ENCODE measurements at places on chromosomes 5 and 9. TPM values are rescaled to one million over a fixed set of nuclear protein-coding genes. Genes with fewer than 3 reads are reported as not detected.

The ALDH1A1 gene
- 28.2 TPM for total RNA-seq

The MRPS2 gene
- 11.9 TPM for total RNA-seq

The SLC27A6 gene
- total RNA-seq = not detected

The TIMD4 gene
- not detected for total RNA-seq

The ANKRD34B gene
- total RNA-seq = not detected

The FOXI1 gene
- total RNA-seq = not detected

The CAVIN4 gene
- 1.1 TPM for total RNA-seq

The PCDHA11 gene
- total RNA-seq = 0.15 TPM

The FOXD4L3 gene
- total RNA-seq = not detected

The ARL10 gene
- 7.3 TPM for total RNA-seq

The SHROOM1 gene
- total RNA-seq = 1.1 TPM

The UBE2R2 gene
- total RNA-seq = 14.2 TPM

The CYLC2 gene
- total RNA-seq = not detected

The PCDHB10 gene
- total RNA-seq = 0.68 TPM

The TAF11L8 gene
- not detected for total RNA-seq

The PALM2AKAP2 gene
- 18.8 TPM for total RNA-seq

The CDKN2B gene
- 11.2 TPM for total RNA-seq

The NR5A1 gene
- total RNA-seq = not detected

The RNF180 gene
- 7.4 TPM for total RNA-seq

The RASGRF2 gene
- total RNA-seq = 0.59 TPM

The SLC36A3 gene
- not detected for total RNA-seq

The PCDHGC4 gene
- total RNA-seq = 0.90 TPM
